ENCODE measurements at places on chromosomes 1 and 21. TPM values are rescaled to one million over a fixed set of nuclear protein-coding genes. Genes with fewer than 3 reads are reported as not detected.
A peak's percentile ranks its signal among the peaks of the same experiment; 100 is the strongest.

- no peak for DNase-seq
Observed at GRCh38 chr1:226816576-226816975, 53.8 kb upstream of the PSEN2 start.

LCK gene
- 0.50 TPM for total RNA-seq

GRCh38 chr1:33899746-33900145 is 35.9 kb downstream of the HMGB4 start:
- no peak for DNase-seq

DNA sequence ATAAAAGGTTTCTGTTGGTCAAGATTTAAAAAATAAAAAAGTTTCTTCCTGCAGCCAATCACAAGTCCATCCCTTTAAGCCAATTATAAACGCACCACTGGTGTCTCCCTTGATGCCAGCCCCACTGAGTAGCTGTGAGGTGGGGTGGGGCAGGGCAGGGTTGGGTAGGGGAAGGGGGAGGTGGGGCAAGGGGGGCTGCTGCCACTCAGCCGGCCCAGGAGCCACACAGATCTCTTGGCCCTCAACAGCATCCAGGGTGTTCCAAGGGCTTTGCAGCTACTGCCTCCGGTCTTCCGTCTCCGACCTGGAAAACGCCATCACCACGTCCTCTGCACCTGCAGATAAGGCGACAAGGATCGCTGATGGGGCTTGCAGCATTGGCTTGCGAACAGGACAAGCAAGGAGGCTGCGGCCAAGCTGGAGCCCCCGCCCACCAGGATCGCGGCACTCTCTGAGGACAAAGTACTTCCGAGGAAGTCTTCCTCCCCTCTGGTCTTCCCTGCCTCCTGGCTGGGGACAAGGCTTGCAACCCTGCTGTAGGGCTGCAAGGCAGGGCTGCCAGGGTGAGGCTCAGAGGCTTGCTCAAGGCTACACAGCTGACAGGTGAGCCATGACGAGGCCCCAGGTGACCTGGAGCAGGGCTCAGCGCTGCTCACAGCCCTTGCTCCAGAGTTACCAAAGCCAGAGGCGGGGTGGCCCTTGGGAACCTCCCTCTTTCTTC is 26.8 kb upstream of the CLSTN1 start:
- DNase-seq, result no peak

GRCh38 chr21:42724226-42724920 is 71.0 kb downstream of the PDE9A start:
- DNase-seq, result no peak

DNA sequence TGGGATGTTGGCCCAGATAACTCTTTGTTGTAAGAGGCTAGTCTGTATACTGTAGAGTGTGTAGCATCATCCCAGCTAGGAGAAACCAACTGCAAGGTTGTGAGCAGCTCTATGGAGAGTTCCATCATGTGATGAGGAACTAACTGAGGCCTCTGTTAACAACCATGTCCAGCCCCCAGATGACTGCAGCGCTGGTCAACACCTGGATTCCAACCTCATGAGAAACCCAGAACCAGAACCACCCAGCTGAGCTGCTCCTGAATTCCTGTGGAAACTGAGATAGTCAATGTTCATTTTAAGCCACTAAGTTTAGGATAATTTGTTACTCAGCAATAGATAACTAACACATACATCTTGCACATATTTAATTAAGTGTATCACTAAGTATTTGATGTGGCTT is 41.6 kb upstream of the SLC2A1 start:
- no peak for DNase-seq

DNA sequence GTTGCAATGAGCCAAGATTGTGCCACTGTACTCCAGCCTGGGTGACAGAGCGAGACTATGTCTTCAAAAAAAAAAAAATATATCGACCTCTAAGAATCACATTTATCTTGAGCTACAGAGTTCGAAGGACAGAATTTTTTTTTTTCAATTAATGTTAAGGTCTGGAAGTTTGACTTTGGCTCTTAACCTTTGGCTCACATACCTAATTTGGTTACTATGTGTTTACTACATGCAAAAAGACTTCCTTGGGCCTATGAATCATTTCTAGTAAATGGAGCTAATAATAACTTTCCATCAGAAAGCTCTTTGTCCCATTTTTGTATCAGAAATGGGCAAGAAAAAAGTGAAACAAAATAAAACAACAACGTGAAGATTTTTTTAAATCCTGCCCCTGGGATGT is 351.2 kb downstream of the SMYD3 start:
- DNase-seq, result no peak

ITGB2 gene
- 19.2 TPM for total RNA-seq

- no peak for DNase-seq
Observed at GRCh38 chr1:38000529-38001455, 4.5 kb downstream of the FHL3 start.

SLC35F3 gene
- 13.5 TPM for total RNA-seq

DNA sequence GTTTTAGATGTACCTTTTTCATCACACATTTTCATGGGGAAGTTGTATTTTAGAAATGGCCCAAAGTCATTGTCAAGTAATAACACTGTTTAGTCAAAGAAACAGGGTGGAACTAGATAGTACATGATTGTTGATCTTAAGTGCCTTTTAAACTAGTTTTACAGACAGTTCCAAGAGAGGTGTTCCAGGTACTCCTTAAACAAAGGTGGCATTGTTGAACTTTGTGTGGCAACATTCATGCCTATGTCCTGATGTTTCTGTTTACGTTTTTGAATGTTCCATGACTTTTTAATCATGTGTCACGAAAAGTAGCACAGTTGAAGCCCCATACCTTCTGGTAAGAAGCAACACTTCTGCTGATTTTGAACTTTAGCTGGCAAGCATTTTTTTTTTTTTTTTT is 9.1 kb upstream of the SH3D21 start:
- DNase-seq, result no peak

DNA sequence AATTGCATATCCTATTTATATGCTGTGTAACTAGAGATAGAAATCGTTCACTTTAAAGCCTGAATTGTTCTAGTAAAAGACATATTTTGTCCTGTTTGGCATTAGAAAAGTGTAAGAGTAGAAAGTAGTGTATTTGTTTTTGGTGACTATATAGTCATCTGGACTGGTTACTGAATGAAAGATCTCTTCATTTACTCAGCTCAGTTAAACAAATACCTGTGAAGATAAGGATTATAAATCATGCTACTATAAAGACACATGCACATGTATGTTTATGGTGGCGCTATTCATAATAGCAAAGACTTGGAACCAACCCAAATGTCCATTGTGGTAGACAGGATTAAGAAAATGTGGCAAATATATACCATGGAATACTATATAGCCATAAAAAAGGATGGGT is 125.1 kb downstream of the PLA2G4A start:
- DNase-seq, result no peak

DNA sequence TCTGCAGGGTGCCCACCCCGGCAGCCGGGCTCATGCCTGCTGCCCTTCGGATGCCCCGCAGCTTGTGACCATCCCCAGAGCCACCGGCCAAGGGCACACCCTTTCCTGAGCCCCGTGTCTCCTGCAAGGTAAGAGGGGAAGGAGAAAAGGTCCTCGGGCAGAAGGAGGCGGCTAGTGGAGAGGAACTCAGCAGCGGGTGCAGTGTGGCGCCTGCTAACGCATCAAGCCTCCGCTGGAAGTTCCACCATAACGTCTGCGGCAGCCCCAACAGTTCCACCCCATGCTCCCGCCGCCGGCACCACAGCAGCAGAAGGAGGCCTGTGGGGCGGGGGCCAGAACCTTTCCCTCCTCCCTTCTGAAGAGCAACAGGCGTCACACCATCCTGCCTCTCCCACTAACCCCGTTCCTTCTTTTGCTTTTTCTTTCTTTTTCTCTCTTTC is 990 bp downstream of the VWA5B1 start:
- DNase-seq, result no peak

MRPL39 gene
- 29.2 TPM for total RNA-seq

LINGO4 gene
- total RNA-seq, result 0.22 TPM

PLPPR4 gene
- total RNA-seq, result 13.1 TPM

KCNE2 gene
- 1.0 TPM for total RNA-seq

MRAP gene
- total RNA-seq, result not detected

DNA sequence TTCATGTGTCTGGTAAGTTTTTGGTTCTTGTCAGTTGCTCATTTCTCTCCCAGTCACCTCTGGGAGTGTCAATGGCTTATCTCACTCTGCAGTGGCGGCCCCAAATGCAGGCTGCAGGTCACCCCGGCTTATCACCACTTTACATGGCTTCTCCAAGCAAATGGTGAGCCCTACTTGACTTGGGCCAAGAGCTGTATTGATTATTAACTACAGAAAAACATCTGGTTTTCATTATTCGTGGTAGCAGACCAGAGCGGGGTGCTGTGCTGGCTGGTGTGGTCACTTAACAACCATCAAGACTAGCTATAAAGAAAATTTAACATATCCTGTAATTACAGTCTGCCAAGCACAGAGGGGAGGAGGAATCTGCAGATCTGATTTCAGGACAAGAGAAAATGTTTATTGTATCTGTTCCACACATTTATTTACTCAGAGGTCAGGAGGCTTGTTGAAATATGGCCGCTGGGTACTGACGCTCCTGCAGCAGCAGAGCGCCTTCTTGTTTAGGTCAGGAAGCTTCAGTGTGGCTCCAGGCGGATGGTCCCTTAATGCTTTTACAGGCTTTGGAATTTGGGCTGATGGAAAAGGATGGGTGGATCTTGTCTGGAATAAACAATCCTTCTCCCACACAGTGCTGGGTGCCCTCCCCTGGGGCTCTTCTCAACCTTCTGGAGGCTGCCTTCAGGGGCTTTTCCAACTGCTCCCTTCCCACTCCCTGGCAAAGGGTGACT is 87.8 kb downstream of the HLX start:
- DNase-seq, result no peak

GRCh38 chr1:196423612-196424011 is 184.6 kb downstream of the KCNT2 start:
- no peak for DNase-seq

DNA sequence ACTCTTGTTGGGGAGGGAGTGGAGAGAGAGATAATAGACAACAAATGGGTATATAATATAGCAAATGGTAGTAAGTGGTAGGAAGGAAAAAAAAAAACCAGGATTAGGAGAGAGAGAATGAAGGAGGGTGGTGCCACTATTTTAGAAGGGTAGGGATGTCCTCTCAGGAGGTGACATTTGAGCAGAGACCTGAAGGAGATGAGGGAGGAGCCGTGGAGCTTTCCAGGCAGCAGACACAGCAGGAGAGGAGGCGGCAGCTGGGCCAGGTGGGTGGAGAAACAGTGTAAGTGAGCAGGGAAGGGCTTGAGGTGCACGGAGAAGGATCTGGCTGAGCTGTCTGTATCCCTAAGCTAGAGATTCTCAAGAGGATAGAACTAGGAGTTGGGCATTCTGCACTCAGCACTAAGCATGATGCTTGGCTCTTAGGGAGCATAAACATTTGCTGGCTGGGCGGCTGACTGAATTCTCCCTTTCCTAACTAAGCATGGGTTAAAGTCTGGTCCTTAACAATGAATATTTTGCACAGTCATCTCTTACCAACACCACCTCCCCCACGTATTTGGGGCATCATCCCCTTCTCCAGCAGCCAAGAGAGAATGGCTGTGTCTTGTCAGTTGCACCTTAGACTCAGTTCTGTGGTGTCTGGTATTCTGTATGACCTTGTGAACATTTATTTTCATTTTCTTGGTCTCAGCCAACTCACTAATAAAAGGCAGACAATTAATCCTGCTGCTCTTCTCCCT is 27.6 kb upstream of the SARS1 start:
- DNase-seq, result no peak

- peak; percentile 40 for DNase-seq
Observed at GRCh38 chr1:215637041-215637573, 70.0 kb downstream of the KCTD3 start.

HUNK gene
- total RNA-seq, result 3.0 TPM

Measured in spinal cord (tissue), 10 donors.